Caudate nucleus (tissue), 63 donors: ENCODE measurements at places on chromosomes 5 and 9.
A peak's percentile ranks its signal among the peaks of the same experiment; 100 is the strongest.

- no peak for DNase-seq
These were observed 27.7 kb downstream of the AUH start for GRCh38 chr9:91334053-91334452.

DNA sequence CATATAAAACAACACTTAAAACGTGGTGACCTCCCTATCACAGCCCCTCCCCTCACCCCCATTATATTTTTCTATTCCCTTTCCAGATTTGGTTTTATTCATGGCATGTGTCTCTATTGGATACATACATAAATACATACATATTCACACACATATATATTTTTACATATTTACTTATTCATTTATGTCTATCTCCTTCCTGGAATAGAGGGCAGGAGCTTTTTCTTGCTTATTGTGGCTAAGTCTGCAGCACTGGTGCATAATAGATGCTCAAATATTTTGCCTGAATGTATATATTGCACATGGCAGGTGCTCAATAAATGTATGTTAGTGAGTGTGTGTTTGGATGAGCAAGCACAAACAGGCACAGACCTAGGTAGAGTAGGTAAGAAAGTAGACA is 2.5 kb downstream of the AGXT2 start:
- no peak for DNase-seq

DNA sequence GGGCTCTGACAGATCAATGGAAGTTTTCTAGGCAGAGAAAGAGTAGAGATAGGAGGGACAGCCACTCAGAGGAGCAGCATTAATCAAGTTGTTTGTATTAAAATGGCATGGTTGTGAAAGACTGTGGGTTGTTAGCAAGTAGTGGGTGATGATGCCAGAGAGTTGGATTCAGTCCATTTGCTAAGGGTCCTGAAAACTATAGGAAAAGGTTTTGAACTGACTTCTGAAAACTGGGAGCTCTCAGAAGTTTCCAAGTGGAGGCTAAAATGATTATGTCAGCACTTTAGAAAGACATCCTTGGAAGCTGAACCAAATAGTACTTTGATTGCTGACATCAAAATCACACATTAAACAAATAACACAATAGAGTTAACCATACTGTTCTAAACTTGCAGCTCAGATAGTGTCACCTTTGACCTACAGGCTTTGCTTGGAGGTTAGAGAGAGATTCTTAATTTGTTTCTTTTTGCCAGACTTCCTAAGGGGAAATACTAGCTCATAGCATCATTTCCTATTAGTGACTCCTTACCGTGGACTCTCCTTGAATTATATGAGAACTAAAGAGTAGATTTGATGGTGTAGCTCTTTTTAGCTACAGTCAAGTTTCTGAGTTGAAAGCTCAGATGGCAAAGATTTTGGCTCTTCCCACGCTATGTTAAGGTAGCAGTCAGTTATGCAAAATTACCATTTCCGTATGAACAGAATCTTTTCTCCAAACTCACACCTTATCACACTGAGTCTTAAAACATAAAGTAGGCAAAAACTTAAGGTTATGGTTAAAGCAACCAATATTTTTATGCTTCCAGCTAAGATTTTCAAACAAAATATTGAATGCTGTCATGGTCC is 277.1 kb downstream of the NR3C1 start:
- DNase-seq = no peak

DNA sequence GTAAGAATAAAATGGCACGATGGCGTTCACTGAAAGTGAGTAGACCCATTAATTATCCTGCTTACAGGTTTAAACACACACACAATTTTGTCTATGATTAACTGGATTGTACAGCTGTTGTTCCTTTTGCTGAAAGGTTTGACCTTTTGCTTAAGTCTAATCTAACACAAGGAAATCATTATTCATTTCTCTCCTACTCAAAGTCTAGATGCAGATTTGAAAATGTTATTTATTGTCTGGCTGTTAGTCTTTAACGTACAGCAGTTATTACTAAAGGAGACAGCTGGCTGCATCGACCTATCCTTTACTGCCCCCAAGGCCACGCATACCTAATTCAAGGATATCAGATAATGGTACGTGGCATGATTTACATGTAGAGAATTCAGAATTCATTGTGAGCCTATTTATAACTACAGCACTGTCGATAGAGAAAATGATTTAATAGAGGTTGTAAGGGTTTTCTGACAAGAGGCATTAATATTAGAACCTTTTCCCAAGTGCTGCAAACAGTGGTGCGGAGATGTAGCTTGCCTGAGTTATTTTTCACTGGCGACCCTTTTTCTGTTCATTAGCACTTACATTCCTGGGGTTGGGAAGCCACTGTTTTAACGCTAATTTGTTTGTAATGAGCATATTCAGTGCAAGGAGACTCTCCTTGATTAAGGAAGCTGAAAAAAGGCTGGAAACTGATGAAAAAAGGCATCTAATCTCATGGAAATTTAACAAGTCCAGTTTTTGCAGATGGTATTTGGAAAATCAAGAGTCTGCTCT is 368.4 kb upstream of the GRAMD2B start:
- DNase-seq = no peak

DNA sequence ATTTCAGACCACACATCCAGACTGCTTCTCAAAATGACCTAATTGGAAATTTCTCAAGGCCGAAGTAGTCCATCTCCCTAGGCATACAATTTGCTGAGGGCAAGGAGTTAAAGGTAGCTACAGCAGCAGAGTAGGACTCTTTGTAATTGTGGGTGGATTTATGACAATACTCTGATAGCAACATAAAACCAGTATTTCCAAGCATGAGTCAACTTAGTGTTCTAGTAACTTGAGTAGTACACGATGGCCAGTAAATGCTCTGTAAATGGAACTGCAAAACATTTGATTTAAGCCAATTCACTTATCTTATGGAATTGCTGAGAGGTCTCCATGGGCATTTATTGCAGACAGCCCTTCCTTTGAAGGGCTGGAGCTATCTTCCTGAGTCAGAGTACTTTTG is 352.2 kb downstream of the PLK2 start:
- no peak for DNase-seq

DNA sequence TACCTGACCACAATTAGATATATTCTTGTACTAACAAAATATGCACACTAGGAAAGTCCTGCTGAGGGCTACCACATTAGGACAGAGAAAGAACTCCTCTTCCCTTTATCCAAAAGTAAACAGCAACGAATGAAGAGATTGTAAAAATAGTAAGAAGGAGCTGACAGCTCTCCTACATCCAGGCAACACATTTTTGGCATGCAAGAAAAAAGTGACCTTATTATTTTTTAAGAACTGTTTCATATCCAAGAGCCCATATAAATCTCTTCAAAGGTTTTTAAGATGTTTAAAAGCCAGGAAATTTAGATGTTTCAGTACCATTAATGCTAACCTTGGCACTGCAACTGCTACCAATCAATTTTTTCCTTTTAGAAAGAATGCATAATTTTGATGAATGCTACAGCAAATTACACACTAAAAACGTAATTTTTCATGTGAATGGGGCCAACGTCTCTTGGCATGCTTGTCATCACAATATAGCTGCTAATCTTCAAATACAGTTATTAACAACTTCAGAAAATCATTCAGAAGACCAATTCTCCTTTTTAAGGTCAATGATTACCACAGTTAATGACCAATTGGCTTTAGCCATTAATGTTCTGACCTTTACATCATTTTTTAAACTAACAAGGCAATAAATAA is 132.0 kb downstream of the FBXL17 start:
- DNase-seq = no peak

DNA sequence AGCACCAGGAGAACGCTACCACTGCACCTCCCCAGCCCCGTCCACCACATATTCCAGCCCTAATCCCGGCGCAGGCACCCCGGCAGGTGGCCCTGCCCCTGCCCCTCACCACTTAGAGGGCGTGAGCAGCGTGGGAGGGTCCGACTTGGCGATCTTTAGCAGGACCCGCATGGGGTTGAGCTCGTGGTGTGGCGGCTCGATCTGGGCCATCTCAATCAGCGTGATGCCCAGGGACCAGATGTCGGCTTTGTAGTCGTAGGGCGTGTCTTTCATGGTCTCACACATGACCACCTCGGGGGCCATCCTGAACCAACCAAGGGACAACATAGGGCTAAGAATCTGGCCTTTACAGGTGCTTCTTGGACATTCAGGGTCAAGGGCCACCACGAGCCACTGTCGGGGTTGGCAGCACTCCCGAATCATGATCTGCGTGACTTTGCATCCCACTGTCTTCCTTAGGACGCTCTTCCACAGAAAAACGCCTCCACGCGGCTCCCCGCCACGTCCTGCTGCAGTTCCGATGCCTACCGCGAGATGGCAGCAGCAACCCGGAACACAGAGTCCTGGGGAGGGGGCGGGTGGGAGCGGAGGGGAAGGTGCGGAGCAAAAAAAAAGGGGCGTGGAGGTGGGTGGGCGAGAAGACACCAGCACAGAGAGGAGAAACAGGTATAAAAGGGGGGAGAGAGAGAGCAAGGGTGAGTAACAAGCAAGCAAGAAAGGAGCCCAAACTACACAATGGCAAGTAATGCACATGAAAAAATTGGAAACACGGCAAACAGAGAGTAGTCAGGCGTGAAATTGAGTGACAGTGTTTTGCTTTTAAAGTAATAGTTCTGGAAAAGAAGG is 81.3 kb downstream of the STK10 start:
- DNase-seq = peak; percentile 69

- DNase-seq = no peak
These were observed 11.7 kb downstream of the ZNF462 start for GRCh38 chr9:106874652-106875051.

DNA sequence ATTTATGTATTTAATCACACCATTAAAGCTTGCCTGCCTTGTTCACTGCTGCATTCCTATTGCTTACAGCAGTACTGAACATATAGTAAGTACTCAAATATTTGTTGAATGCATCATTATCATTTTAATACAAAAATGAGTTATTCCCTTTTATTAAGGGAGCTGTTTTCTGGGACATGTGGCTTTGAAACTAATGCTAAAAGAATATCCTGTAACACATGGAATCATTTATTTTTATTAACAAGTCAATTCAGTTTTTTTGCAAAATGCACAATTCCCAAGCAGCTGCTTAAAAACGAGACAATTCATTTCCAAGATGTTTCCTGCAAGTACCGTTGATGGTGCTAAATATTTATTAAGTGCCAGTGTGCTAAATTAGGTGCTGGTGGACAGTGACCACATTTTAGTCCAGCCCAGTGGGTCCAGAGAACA is 148.3 kb upstream of the NR3C1 start:
- no peak for DNase-seq

- no peak for DNase-seq
These were observed 46.4 kb downstream of the SEMA5A start for GRCh38 chr5:9499498-9499876.

GRCh38 chr5:141356133-141356532 is 1.3 kb downstream of the PCDHGA4 start:
- DNase-seq = no peak

DNA sequence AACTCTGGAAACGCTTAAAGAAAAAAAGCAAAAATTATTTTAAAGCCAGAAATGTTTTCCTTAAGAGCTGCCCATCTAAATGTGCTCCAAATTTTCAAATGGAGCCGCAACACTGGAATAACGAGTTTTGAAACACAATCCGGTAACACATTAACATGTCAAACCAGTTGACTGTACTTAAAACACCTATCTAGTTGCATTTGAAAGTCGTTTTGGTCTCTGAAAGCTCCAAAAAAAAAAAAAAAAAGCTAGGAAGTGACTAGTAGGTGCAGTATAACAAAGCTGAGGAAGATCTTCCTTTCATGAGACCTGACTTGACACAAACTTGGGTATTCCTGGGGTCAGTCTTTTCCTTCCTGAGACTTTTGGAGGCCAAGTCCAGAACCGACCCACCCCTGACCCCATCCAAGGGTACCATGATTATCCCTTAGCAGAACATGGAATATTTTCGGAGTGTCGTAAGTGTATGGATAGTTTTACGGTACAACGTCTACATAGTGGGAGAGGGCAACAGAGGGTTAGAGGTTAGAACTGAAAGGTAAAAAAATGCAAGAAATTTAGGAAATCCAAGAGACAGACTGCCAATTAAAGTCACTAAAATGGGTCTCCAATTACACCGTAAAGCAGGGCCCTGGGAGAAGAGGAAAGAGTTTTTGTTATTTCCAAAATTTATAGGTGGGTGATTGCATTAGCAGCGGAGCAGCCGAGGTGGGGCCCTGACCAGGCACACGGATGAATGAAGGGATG is 812 bp downstream of the CETN3 start:
- DNase-seq = no peak

GRCh38 chr5:55860288-55860687 is 9.1 kb downstream of the IL31RA start:
- DNase-seq = no peak

DNA sequence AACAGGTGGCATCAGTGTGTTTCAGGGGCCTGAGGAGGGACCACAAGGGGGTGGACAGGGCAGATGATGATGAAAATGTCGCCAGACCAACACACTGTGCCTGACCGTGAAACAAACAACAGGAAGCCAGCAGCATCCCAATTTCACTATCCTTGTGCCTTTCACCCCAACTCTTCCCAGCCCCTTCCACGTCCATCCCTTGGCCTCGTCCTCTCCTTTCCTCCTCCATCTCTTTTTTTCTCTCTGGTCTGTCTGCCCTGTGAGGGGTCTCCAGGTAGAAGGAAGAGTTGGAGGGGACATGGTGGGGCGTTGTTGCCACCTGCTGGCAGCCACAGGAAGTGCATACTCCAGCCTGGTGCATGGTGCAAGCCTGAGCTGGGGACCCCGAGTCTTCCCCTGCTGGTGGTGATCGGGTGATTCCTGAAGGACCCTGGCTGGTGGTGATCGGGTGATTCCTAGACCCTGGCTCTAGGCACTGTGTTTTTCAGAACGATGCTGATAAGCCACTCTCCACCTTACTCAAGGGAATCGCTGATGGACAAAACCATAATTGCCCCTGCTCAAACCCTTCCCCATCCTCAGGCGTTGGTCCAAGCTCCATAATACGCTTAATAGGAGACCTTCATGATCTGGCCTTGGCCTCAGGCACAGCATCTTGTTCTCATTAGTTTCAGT is 21.7 kb upstream of the NSD1 start:
- peak; percentile 12 for DNase-seq

DNA sequence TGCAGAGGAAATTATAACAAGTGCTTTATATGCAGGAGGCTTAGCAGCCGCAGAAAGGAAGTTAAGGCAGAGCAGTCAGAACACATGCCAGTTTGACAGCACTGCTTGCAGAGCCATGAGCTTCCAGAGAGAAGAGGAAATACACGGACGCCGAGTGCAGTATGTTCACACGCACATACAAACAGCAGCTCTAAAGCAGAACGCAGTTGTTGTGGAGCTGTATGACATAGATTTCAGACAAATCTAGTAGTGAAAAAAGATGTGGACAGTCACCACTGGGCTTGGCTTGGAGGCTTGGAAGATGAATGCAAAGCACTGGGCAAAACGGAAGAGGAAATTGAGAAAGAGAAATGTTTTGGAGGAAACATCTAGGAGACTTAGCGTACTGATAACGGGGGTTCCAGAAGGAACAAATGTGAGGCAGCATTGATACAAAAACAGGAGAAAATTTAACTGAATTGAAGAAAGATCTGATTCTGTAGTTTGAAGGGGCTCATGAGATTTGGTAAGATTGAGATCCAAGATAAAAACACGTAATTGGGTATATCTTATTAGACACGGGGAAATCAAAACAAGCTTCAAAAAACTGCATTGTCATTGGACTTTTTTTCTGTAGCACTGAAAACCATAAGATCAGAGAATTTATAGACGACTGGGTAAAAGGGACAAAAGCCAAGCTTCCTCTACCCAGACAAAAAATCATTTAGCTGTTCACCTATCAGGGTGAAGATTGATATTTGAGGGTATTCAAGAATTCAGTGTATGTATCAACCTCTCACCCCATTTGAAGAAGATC is 19.6 kb upstream of the ROPN1L start:
- no peak for DNase-seq
